AG08396 (cell line): ENCODE measurements at places on chromosomes 6 and 20.

GRCh38 chr20:46226602-46227001 is 81.7 kb downstream of the CDH22 start:
- DNase-seq, result peak; percentile 62

GRCh38 chr20:37790900-37791299 is 97.1 kb downstream of the CTNNBL1 start:
- DNase-seq, result no peak

DNA sequence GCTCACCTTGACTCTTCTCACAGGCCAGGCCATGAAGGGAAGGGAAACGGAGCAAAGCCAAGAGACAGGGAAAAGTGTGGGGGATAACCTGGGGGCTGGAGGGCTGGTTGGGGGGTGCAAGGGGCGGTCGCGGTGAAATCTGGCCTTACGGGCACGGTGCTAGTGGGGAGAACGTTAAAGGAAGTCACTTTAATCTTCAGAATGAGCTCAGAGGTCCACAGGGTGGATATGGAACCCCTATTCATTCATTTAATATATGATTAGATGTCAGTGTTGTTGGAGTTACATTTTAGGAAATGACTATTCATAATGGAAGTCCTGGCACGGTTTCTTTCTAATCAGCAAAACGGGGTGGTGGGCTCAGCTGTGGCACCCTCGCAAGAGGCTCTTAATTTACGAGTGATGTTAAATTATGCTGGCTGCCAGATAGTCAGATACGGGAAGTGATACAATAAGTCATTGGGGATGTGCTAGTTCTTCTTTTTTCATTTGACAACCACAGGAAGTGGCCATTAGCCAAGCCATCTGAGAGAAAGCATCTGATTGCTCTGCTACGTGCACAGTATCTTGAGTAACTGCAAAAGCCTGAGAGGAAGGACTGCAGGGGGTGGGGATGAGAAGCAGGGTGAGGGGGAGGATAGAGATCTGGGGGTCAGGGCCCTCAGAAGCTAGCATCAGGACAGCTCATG is 253.0 kb downstream of the QKI start:
- no peak for DNase-seq

- DNase-seq, result peak; percentile 13
These were observed 245.8 kb upstream of the JAG1 start for GRCh38 chr20:10919396-10920140.

DNA sequence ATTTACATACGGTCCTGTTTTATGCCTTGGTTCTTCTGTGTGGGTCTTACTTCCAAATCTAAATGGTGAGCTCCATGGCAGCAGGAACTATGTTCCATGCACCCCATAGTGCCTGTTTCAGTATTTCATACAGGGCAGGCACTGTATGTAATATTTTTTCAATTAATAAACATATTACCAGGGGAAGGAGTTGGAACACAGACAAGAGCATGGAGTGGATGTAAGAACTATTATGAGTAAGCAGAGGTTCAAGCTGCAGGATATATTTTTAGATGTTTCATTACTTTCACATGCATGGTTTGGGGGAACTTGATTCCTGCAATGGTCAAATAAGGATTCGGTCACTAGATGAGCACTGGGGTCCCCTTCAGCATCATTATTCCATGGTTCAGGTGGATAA is 108.3 kb downstream of the KIF13A start:
- DNase-seq, result no peak

DNA sequence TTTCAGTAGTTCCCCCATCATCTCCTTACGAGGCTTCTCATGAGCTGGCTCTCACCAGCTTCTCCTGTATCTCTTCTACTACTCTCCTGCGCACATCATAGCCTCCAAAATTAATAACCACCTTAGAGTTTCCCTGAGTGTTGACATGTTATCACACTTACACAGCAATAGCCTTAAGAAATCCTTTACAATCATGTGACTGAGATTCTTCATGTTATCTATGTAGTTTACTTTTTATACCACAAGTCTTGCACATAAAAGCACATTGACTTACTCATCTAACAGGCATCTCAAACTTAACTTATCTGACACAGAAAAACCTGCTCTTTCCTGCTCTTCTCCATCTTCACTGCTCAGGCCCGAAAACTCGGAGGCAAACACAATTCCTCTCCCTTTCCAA is 103.7 kb upstream of the TAB2 start:
- DNase-seq, result no peak

- no peak for DNase-seq
These were observed 160.5 kb upstream of the LAMP5 start for GRCh38 chr20:9353916-9354276.

DNA sequence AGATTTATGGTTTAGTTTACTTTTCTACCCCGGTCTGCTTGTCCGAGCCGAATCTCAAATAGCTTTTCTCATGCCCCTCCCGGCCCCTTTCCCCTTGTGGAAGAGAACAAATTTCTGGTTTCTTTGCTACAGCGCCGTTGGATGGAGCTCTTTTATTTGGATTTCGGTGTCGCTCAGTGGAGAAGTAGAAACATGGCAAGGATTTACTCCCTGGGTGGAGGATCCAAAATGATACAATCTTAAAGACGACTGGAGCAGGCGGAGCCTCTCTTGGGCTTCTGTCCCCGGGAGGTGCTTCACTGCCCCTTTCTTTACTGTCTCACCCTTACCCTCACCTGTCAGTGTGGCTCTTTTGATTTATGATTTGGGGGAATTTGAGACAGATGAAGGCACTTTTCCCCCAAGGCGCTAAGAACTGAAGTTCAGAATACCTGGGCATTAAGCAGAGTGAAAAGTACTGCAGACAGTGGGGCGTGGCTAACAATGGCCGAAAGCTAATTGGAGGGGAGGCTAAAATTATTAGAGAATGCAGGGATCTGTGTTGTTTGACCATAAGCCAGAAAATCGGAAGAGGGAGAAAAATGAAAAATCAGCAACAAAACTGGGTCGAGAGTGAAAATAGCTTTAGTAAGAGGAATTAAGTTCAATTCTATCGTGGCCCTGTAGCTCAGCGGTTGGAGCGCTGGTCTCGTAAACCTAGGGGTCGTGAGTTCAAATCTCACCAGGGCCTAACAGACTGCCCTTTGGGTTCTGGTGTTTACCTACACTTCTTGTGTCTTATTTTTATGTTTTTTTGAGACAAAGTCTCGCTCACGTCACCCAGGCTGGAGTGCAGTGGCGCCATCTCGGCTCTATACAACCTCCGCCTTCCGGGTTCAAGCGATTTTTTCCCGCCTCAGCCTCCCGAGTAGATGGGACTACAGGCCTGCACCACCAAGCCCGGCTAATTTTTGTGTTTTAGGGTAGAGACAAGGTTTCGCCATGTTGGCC is 145.1 kb upstream of the ZNF184 start:
- peak; percentile 30 for DNase-seq

DNA sequence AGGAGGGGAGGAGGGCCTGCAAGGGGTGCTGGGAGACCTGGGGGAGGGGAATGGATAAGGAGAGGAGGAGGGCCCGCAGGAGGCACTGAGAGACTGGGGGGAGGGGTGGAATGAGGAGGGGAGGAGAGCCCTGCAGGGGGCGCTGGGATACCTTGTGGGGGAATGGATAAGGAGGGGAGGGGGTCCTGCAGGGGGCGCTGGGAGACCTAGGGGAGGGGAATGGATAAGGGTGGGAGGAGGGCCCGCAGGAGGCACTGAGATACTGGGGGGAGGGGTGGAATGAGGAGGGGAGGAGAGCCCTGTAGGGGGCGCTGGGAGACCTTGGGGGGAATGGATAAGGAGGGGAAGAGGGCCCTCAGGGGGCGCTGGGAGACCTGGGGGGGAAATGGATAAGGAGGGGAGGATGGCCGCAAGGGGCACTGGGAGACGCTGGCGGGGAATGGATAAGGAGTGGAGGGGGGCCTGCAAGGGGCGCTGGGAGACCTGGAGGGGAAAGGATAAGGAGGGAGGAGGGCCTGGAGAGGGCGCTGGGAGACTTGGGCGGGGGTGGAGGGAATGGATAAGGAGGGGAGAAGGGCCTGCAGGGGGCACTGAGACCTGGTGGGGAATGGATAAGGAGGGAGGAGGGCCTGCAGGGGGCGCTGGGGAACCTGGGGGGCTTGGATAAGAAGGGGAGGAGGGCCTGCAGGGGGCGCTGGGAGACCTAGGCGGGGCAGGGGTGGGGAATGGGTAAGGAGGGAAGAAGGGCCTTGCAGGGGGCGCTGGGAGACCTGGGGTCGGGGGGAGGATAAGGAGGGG is 1.3 kb upstream of the CTCFL start:
- no peak for DNase-seq

GRCh38 chr20:25295386-25296093 is 47.7 kb downstream of the PYGB start:
- peak; percentile 53 for DNase-seq
